ENCODE measurements at places on chromosomes 2 and 18. TPM values are rescaled to one million over a fixed set of nuclear protein-coding genes. Genes with fewer than 3 reads are reported as not detected.

- no peak for DNase-seq
Observed at GRCh38 chr18:50697509-50697908, 122.3 kb downstream of the MRO start.

- DNase-seq = no peak
Observed at GRCh38 chr2:238238766-238239542, 884 bp downstream of the HES6 start.

GRCh38 chr2:16259010-16259409 is 318.7 kb downstream of the MYCN start:
- DNase-seq = no peak

The KIF1A gene
- 0.08 TPM for total RNA-seq

GRCh38 chr18:6521803-6522418 is 107.2 kb upstream of the L3MBTL4 start:
- DNase-seq = peak; percentile 43

- DNase-seq = peak; percentile 70
Observed at GRCh38 chr2:44392338-44392943, 30.7 kb downstream of the CAMKMT start.

- DNase-seq = no peak
Observed at GRCh38 chr2:57656198-57656597, 390.4 kb upstream of the VRK2 start.

The C2orf80 gene
- total RNA-seq = not detected
